ENCODE measurements at places on chromosomes 1 and 21.

- DNase-seq = no peak
Measured at GRCh38 chr1:204345438-204345841, 14.3 kb downstream of the PLEKHA6 start.

GRCh38 chr1:86971778-86972177 lies 57.3 kb downstream of the HS2ST1 start:
- DNase-seq = no peak

DNA sequence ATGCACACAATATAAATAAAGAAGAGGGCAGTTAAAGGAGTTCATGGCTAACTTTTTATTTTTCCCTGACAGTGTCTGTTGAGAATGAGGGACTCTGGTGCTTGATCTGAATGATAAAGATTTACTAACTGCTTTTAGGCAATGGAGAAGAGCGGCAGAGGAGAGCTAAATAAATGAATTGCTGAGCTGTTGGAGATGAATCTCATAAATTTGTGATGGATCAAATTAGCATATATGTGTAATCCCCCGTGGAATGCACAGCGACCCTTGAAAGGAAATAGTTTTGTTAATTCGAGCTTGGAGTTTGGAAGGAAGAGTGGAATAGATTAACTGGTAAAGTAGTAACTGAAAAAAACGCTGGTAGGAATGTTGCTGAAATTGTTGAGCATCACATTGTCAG lies 40.2 kb downstream of the HMCN1 start:
- DNase-seq = no peak

DNA sequence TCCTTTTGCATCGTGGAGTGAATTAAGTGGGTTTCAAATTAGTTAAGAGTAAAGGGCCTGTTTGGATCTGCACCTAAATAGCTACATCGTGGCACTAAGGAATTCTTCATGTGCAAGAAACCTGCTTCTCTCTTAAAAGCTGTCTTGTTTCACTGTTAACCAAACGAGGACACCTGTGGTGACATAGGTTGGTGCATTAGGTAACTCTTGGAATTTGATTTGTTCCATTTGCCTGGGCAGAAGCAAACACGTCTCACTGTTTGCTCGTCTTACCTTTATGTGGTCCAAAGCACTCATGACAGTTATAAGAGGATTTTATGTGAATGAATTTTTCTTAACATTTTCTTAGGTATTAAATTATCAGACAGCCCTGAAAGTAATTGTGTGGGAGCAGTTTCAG lies 60.9 kb downstream of the PRDM2 start:
- no peak for DNase-seq

DNA sequence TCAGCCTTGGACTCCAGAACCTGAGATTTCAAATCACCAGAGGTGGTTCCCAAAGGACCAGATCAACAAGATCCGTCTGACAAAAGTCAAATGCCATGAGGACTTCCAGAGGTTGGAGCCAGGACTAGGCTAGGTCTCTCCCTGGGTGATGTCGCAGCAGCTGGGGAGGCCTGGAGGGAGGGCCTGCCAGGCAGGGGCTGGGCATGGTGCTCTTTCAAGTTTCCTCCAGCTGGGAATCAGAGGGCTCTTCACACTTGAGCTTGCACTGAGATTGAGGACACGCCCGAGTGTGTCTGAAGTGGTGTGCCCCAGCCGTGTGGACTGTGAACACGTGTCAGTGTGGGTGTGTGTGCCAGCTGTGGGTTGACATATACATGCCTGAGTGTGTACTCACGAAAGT lies 21.3 kb upstream of the RSPO1 start:
- DNase-seq = no peak

GRCh38 chr21:44515359-44516165 lies 24.4 kb downstream of the KRTAP10-1 start:
- DNase-seq = no peak

DNA sequence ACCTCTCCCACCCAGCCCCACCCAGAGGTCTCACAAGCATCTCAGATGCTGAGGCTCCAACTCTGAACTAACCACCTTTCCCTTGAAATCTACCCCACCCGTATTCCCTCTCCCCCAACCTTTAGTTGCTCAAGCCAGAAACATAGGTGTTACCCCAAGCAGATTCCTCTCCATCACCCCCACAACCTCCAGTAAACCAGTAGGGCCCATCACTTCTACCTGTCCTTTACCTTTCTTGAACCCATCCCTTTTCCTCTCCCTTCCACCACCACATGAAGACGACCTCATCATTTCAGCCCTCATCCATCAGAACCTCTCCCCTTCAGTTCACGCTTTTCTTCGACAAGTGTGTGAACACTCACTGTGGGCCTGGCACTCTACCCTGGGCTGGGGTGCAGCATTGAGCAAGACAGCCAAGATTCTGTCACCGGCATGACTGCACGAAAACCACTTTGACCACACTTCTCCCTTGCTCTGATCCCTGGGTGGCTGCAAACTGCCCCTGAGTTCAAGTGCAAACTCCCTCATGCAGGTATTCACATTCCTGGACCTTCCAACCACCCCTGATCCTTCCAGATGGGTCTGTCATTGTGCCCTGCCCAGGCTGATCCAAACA lies 65.5 kb upstream of the LAPTM5 start:
- no peak for DNase-seq

GRCh38 chr1:8337776-8338525 lies 20.0 kb downstream of the SLC45A1 start:
- DNase-seq = no peak

DNA sequence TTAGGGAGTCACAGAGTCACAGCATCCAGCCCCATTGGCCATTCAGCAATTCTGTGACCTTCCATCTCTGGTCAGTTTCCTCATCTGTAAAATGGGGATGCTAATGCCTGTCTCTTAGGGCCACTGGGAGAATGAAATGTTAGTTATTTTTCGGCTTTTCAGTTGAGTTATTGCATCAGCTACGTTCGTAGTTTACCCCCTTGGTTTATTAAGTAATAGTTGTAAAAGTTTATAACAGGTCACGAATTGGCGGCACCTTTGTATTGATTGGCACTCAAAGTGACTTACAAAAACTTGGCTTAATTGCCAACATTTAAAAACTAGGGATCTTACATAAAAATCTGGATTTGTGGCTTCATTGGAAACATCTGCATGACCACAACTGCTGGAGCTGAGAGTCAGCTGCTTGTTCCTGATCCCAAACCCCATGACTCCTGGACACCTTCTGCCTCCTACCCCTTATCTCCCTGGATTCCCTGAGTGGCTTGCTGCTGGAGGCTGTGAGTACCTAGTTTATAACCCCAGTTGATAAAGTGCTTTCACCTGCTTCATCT lies 23.0 kb upstream of the SLC1A7 start:
- DNase-seq = no peak

DNA sequence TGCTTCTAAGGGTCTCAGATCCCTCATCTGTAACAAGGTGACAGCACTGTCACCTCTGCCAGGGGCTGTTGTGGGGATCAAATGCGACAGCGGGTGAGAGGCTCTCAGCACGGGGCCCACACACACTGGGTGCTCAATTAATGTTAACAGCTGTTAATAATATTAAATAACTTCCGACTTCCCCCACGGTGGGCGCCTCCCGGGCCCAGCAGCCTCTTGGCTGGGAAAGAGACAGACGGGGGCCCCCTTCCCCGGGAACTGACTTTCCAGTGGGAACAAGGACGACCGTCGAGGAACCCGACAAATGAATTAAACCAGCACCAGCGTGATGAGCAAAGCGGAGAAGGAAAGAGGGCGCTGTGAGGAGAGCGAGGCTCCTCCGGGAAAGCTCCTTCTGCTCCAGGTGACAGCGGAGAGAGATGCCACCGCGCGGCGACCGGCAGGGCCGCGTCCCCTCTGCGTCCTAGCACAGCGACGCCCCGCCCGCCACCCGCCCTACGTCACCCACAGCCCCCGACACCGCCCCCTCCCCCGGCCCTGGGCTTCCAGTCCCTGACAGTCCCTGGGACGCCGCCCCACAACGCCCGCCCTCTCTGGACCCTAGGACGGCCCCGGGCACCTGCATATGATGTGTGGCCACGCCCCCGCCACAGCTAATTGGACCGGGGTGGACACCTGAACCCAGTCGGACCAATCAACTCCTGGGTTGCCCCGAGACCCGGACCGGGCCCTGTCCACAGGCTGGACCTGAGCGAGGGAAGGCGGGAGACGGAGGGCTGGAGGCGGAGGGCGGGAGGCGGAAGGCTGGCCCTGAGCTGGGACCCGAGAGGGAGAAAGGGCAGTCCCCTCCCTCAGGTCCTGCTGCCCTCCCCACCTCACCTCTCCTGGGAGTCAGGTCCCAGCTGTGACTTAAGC lies 38.2 kb downstream of the MATN1 start:
- DNase-seq = no peak

DNA sequence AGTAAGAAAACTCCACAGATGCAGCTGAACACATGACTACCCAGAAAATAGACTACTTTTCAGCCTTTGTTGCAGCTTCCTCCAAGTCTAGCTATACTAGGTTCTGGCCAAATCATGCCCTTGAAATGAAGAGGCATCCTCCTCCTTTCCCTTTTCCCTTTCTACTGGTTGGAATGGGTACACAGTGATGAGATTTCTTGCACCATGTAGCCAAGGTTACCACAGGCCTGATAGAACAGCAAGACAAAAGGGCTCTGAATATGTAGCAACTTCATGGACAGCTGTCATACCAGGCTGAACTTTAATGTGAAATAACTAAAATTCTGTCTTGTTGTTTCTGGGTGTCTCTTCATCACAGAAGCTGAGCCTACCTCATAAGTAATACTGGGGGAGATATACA lies 146.5 kb downstream of the PDE4B start:
- no peak for DNase-seq

DNA sequence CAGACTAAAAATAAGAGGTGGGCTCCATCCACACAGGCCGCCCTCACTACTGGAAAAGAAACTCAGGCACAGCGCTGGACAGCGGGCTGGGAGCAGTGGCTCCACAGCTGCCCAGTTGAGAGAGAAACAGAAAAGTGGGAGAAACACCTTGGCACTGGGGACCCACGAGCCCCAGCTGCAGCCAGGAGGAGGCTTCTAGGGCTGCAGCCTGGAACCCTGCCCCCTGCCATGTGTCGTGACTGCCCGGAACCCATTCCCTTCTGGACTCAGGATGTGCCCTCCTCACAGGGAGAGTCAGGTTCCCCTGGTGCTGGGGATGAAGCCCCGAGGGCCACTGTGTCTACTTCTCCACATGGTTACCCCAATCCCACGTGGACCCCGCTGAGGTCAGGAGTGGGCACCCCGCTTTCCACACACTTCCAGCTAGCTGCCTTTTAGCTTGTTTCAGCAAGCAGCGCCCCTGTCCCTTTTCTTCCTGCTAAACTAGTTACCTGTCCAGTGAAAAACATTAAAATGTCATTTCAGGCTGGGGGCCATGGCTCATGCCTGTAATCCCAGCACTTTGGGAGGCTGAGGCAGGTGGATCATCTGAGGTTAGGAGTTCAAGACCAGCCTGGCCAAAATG lies 35.9 kb downstream of the PARP1 start:
- no peak for DNase-seq

GRCh38 chr1:60866917-60867531 lies 215.3 kb upstream of the NFIA start:
- DNase-seq = no peak

DNA sequence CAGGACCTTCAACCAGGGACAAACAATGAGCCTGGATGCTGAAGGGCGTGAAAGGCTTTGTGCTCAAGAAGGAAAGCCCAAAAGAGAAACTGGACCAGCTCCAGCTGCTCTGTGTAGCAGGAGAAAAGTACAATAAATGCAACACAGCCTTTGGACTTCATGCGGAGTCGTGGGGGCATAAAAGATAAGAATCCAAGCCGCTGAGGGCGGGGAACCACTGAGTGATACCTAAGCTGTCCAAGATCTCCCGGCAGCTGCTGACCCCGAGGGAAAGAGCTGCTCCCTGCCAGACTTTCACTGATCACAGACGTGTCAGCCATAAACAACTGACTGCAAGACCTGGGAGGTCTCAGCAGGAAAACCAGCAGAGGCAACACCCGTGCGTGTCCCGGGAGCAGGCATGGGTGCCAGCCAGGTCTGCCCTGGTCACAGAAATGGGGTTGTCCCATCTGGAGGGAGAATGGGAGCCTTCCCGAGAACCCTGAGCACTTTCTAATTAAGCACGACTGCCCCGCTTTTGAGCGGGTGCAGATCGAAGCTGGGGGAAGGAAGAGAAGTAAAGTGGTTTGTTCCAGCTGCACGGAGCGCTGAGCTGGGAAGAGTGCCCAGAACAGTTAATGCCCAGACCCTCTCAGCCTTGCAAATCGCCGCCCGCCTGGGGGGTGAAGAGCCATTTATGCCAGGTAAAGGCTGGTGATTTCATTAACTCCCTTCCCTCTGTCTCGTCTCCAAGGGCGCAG lies 68.3 kb upstream of the TARDBP start:
- no peak for DNase-seq

DNA sequence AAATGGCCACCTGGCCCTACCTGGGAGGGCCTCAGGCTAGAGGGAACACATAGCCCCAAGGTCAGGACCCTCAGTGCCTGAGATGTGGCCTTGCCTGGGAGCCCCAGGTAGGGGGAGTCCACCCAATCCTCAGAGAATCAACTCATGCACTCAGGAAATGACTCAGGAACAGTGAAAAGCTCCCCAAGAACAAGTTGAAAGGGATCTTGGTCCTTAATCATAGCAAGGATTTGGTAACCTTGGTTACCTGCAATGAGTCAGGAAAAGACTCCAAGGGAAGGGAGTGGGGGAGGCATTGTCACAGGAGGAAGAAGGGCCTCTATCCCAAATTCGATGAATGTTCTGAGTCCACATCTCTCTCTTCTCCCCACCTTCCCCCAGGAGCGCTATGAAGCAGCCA lies 17.0 kb downstream of the MAP7D1 start:
- DNase-seq = peak; percentile 80

DNA sequence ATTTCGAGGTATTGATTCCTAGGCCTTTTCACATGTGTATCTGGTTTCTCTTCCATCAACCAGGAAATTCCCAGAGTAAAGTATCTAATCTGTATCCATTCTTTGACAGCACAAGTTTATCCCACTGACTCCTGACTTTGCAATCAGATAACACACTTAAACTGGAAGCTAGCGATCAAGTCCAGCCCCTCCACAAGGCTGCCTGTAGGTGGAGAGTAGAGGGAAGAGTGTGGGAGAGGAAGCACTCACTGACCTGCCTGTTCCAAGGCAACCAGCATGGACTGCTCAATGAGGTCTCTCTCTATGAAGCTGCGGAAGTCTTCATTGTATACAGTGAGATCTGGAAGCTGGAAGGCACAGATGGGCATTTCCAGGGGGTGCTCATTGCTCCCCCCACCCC lies 30.4 kb upstream of the MTMR11 start:
- no peak for DNase-seq

DNA sequence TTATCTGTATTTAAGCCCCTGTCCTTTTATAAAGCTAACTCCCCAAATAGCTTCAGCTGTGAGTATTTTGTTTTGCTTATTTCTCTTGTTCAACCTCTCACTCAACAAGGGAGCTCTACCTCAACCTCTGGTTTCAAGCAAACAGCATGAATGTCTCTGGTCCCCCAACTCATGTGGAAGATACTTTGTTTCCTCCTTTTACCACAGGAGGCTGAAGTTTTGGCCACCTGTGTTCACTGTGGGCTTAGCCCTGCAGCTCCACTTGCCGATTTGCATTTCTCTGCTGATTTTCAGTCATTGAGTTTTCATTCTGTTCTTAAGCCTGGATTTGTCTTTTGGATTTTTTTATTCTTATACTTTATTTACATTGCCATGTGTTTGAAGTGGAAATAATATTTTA lies 613.1 kb downstream of the USP25 start:
- DNase-seq = no peak

- DNase-seq = peak; percentile 57
Measured at GRCh38 chr1:67748630-67749029, 63.6 kb downstream of the GADD45A start.
